ENCODE measurements at places on chromosomes 7 and 10.
A peak's percentile ranks its signal among the peaks of the same experiment; 100 is the strongest.

GRCh38 chr7:17640730-17641377, 299.4 kb downstream of the SNX13 start:
- ATAC-seq, result no peak

- ATAC-seq, result no peak
Measured at GRCh38 chr10:118153287-118153686, 106.5 kb upstream of the RAB11FIP2 start.

- ATAC-seq, result peak; percentile 55
Measured at GRCh38 chr10:122191936-122192541, 79.1 kb upstream of the BTBD16 start.

- ATAC-seq, result no peak
Measured at GRCh38 chr10:71319800-71320392, 837 bp downstream of the SLC29A3 start.

- ATAC-seq, result peak; percentile 88
Measured at GRCh38 chr7:106425017-106425719, 140.4 kb upstream of the NAMPT start.

- no peak for ATAC-seq
Measured at GRCh38 chr10:65827359-65827758, 1098.5 kb upstream of the LRRTM3 start.
